DMS79 treated with DMSO at 0.1 percent for 48 hours (cell line): ENCODE measurements at places on chromosomes 4 and X.

- no peak for DNase-seq
These were observed 28.3 kb upstream of the MSANTD1 start for GRCh38 chr4:3220476-3221183.

GRCh38 chr4:72418458-72418857, 150.6 kb downstream of the ADAMTS3 start:
- no peak for DNase-seq

DNA sequence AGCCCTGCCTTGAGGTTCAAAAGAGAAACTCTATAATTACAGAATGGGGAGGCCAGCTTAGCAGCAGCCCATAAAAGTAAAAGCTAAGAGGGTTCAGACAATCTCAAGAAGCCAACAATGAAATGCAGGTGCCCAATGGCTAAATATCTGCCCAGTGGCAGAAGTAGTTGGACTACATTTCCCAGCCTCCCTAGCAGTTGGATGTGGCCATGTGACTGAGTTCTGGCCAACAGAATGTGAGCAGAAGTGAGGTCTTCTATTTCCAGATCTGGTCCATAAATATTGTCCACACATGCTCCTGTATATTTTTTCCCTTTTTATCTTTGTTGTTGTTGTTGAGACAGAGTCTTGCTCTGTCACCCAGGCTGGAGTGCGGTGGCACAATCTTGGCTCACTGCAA, 127.9 kb upstream of the NHS start:
- no peak for DNase-seq

GRCh38 chrX:109487640-109488039, 5.8 kb upstream of the GUCY2F start:
- DNase-seq: no peak

- DNase-seq: no peak
These were observed 9.2 kb upstream of the VAMP7 start for GRCh38 chrX:155871934-155872333.

- no peak for DNase-seq
These were observed 10.8 kb upstream of the GTPBP6 start for GRCh38 chrX:329291-329910.

- DNase-seq: no peak
These were observed 276.1 kb downstream of the CFAP299 start for GRCh38 chr4:80611678-80611979.

DNA sequence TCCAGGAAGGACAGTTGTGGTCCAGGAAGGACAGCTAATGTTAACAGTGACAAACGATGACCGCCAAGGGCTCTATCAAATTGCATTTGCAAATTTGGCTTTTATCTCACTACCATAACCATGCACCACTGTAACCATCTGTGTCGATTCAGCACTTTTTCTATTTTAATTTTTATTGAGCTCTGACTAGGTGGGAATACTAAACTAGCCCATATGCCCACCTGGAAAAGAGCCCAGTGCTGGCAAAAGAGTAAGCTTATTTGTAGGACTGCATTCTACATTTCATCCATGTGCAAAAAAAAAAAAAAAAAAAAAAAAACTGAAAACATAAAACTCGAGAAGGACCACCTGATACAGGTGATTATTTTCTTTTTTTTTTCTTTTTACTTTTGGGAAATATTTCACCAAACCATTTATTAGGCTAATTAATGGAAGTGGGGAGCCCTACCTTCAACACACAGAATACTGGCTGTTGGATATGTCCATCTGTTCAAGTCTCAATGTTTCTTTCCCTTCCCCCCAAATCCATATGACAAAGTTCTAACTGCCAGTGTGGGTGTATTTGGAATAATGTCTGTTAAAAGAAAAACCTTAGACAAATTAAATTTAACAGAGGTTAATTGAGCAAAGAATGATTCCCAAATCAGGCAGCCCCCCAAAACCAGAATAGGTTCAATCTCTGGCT, 99.5 kb upstream of the MXRA5 start:
- DNase-seq: no peak

DNA sequence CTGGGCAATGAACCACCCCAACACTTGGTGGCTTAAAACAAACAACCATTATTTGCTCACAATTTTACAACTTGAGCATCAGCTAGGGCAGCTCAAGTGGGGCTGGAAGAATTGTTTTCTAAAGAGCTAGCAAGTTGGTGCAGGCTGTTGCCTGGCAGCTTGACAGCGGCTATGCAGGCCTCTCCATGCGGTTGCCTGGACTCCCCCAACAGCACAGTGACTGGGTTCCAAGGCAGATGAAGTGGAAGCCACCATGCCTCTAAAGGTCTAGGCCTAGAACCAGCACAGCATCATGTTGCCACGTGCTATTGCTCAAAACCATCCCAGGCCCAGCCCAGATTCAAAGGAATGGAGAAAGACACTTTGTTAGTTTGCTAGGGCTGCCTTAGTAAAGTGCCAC, 114.8 kb downstream of the BCOR start:
- peak; percentile 53 for DNase-seq

DNA sequence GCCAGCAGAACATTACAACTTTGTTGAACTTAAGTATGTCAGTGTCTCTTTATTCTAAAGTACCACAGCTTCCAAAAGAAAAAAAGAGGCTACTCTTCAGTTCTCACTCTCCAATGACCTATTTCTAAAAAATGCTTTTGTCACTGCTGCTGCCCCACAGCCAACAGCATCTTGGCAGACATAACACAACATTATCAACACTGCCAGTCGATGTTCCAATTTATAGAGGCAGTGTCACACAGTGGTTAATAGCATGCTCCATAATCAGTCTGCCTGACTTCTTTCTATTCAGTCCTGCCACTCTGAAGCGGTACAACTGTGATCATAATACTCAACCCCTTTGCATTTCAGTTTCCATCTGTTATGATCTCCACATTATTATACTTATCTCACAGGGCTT, 69.2 kb downstream of the PLS3 start:
- no peak for DNase-seq

DNA sequence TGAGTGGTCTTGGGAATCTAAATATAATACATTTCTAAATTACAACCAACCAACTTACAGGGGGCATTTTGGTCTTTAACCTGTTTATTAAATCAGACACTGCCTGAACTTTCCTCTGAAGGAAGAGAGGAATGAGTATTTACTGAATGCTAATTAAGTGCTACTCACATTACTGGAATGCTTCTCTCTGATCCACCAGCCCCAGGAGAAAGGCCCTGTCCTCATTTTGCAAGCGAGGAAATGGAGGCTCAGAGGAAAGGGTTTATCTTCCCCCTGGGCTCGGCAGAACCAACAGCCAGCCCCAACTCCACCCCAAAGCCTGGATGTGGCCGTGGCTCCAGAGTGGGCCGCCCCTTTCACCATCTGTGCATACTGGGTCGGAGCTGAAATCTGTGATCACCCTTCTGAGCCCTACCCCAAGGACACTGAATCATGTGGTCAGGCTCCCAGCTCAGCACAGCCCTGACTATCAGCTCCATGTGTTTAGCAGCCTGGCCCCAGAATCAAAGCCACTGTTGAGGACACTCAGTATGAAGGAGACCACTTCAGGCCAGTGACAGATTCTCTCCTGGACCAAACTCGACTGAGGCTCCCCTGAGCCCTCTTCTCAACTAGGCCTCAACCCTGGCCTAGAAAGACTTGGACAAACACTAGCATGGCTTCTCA, 56.7 kb upstream of the ENPP6 start:
- DNase-seq: no peak
